ENCODE measurements at places on chromosomes 7 and 10. TPM values are rescaled to one million over a fixed set of nuclear protein-coding genes. Genes with fewer than 3 reads are reported as not detected.

AOC1 gene
- total RNA-seq: not detected

MYL10 gene
- total RNA-seq: not detected

CALHM2 gene
- total RNA-seq: 3.1 TPM

CTBP2 gene
- 0.17 TPM for total RNA-seq

CALHM1 gene
- not detected for total RNA-seq

GPR37 gene
- total RNA-seq: not detected

GIMAP7 gene
- 50.7 TPM for total RNA-seq

ECHDC3 gene
- total RNA-seq: 1.5 TPM
